ENCODE measurements at places on chromosomes 6 and 20.

DNA sequence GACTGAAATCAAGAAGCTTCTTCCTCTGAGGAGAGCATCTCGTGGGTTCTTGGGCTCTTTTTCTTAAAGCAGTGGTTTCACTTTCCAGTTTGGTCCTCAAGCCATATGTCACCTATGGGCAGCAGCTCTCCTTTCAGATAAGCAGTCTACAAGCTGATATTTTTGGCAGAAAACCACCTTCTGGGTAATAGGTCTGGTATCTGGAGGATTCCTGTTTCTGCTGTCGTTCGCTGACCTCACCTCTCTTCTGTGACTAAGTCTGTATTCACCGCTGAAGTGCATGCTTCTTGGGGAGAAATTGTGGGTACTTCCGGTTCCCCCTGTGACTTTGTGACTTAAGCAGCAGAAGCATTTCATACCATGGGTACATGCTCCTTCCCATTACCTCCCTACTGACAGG is 193.6 kb downstream of the EDN1 start:
- peak; percentile 98 for DNase-seq

GRCh38 chr6:143691900-143692636 is 14.3 kb downstream of the PHACTR2 start:
- no peak for DNase-seq

DNA sequence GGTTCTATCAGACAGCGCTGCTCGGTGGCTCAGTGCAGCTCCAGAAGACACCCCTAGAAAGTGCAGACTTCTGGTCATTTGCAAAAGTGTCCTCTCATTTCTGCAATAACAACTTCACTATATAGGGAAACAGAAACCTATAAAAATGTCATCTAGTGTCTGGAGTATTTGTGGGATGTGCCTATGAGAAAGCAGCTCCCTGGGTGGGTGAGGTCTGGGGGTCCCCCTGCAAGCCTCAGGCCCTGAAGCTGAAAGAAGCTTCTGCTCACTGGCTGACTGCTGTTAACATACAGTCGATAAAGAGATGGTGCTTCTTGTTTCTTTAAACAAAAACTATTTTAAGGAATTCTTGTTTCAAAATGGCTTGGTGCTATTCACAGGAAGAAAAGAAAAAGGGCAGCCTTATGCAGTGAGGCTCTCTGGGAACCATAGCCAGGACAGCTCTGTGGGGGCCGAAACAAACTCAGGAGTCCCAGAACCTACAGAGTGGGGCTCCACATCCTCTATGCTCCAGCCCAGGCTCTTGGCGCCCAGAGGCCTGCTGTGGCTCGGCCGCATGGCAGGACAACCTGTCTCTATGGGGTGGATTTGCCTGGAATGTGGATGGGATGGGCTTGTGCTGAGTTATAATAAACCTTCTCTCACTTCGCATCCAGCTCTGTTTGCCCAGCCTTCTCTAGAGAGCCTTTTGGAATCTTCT is 109.7 kb downstream of the BANF2 start:
- no peak for DNase-seq

DNA sequence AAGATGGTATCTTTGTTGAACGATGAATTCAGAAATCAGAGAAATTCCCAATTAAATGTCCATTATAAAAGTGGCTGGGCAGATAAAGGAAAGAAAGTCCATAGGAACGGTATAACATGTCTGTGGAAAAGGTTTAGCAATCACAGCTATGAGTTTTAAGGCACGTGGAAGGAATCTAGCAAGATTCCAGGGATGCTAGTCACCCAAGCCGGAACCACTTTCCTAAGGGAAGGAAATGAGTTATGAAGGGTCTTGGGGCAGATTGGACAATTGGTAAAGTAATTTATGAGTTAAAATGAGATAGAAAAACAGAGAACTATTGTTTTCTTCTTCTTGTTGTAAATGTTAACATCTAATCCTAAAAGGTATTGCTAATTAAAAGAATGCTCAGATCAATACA is 384.8 kb downstream of the ADGRB3 start:
- DNase-seq, result peak; percentile 72

- no peak for DNase-seq
These were observed 46.8 kb downstream of the DSTN start for GRCh38 chr20:17616480-17617211.

DNA sequence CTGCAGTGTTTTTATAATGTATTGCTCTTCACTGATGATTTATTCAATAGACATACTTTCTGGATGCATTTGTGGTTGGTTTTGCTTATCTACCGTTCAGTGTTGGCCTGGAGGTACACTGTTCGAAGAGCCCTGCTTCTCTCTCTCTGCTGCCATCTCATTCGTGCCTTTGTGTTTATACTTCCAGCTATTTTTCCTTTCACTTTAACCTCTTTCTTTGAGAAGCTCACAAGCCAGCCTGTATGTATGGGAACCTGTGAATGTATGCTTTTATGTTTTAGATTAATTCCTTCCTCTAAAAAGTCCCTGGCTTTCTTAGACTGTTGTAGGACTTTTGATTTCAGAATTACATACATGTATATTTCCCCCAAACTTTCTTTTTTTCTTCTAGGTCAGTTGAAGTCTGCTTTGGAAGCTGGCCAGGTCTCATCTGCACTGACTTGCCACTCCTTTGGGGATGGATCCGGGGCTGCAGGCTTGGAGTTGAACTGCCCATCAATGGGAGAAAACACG is 83.0 kb downstream of the SCAND1 start:
- DNase-seq, result peak; percentile 46
